ENCODE measurements at places on chromosomes 12 and 14.

DNA sequence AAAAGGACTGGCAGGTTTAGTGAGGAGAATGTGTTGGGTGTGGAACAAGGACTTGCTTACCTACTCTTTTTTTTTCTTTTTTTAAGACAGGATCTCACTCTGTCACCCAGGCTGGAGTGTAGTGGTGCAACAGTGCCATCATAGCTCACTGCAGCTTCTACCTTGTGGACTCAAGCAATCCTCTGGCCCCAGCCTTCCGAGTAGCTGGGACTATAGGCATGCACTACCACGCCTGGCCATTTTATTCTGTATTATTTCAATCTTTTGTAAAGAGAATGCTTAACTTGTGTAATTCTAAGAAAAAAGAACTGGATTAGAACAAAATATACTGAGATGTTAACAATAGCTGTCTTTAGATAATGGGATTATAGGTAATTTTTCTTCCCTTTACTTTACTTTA is 1.9 kb upstream of the VRTN start:
- no peak for DNase-seq

DNA sequence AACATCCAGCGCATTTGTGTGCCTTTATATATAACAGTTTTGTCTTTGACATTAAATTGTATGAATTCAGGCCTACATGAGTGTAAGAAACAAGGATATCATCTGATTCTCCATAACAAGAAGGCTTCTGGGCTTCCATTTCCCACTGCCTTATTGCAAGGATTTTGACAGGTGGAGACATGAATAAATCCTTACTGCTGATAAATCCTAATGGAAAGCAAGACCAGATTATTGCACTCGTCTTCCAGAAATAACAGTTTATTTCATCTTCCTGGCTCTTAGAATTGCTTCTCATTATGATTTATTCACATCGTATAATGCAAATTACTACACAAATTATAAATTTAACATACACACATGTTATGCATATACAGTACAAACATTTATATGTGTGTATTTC is 348.1 kb downstream of the MDGA2 start:
- DNase-seq: no peak

- DNase-seq: no peak
Measured at GRCh38 chr14:77303417-77304156, 17.1 kb downstream of the POMT2 start.

- DNase-seq: no peak
Measured at GRCh38 chr12:41701943-41702601, 442.6 kb downstream of the GXYLT1 start.

- DNase-seq: no peak
Measured at GRCh38 chr12:45532113-45532512, 197.4 kb upstream of the ARID2 start.

- no peak for DNase-seq
Measured at GRCh38 chr12:54390668-54391551, 6.4 kb upstream of the ZNF385A start.

DNA sequence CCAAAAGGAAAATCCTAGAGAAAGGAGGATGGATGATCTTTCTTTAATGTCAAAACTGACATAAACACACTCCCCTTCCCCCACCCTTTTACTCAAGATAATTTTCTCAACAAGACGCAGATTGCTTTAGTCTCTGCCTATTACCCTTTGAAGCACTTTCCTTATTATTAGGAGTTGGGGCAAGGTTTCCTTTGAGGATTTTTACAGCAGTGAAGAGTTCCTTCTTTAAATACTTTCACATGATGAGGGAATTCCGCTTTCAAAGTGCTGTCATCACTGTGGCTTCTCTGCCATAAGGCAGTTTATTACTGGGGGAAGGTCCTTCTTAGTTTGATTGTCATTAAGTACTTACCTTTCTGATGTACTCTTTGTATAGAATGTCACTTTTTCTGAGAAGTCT is 172.1 kb downstream of the MSRB3 start:
- DNase-seq: no peak

GRCh38 chr12:52331833-52332232 is 10.6 kb upstream of the KRT83 start:
- no peak for DNase-seq

DNA sequence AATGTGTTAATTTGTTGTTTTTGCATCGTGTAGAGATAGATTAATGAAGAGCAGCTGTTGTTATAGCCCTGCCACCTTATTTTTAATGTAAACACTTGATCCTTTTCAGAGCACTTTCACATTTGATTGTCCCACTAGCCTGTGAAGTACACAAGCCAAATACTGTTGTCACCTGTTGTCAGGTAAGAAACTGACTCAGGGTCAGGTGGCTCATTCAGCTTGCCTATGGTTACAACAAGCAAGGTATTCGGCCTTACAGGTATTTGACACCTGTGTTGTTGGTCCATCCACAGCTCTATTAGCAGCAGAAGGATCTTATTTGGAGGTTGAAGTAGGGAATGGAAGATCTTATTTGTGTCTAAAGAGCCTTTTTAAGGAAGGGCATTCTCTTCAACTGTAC is 108.9 kb downstream of the GPR135 start:
- no peak for DNase-seq

DNA sequence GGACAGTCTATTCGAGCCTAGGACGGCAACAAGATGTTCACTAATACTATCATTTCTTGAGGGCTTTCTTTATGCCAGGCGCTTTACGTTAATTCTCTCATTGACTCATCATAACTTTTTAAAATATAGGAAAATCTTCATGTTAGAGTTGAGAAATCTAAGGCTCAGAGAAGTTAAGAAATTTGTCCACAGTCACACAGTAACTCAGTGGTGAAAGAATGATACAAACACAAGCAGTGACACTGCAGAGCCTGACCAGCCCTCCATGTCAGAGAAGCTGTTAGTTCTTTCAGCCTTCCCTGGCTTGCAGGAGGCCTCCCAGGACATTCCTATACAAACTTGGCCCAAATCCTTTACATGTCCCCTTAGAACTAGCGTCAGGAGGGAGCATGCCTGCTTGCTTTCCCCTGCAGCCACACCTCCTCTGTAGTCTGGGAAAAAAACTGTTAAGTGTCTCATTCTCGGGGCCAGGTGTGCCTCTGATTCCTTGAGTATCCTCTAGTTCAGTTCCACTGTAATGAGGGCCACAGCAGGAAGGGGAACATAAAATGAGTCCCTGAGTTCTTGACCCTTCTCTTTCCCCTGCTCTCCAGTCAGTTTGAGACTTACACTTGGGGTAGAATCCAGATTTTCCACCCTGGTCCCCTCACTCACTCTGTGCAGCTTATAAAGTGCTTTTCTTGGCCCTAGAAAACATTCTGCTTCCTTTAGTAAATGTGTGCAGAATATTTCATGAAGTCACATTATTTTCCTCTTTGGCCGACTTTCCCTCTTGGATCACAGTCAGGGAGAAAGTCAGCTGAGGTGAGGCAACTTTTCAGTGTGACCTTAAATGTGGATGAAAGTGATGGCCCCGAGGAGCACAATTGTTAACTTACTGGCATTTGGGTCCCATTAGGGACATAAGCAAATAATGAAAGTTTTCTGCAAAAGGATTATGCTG is 152.2 kb upstream of the HIF1A start:
- DNase-seq: no peak

DNA sequence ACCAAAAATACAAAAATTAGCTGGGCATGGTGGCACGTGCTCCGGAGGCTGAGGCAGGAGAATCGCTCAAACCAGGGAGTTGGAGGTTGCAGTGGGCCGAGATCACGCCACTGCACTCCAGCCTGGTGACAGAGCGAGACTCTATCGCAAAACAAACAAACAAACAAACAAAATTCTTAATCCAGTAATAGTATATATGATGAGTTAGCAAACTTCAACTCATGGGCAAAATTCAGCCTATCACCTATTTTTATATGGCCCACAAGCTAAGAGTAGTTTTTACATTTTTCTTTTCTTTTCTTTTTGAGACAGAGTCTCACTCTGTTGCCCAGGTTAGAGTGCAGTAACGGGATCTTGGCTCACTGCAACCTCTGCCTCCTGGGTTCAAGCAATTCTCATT is 14.9 kb downstream of the ATF7 start:
- no peak for DNase-seq

DNA sequence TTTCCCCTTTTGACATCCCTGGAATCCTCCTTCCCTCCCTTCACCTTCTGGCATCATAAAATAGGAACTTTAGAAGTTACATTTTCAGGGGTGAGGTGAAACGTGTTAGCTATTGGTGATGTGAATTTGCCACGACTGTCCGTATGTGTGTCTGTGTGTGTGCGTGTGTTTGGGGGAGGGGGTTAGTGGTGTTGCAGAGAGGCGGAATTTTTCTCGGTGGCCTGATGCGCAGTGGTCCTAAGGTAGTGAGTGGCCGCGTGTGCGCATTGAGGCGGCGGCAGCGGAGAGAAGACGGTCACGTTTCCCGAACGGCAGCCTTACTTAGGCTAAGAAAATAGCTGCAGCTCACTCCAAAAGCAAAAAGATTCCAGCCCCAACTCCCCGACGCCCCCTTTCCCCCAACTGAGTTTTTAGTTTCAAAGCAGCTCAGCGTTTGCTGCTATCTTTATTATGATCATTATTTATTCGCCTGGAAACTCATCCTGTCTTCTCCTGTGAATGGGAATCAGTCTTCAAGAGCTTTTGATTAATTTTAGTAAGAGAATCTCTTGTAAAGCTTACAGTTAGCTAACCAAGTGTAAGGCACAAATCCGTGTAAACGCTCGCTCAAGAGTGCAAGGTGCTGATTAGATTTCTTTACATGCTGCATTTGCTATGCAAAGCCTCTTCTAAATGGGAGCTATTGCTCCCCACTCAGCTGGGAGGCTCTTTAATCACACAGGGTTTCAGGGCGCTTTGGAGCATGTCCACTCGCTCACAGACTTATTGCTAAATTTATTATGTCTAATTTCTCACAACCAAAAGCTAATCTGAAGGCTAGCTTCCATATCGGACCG is 4.7 kb downstream of the FLRT2 start:
- DNase-seq: no peak

DNA sequence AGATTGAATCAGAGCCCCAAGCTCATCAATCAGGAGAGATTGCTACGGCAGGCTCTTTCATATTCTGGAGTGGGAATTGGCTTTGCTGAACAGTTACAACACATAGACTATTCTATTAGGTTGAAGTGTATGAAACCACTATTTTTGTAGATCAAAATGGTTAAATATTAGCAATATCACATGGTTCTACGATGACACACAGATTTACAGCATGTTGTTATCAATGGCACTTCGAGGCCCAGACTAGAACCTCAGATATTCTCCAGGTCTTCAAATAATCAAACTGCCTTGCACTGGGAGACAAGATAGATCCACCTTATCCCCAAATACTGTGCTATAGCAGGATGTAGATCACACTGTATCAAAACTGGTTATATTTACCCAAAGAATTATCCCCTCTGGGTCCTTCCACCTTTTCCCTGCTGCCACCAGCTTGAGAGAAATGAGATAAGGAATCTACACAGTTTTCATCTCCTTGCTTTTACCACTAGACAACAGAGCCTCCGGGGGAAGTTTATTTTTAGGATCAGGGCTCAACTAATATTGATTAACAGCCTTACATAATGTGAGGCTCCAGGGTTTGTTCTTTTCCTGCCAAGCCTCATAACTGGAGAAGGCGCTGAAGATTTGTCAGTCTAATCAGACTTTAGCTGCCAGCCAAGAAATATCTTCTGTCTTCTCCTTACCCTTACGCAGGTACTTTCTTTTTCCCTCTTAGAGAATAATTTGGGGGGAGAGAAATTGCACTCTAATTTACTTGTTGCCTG is 507.1 kb downstream of the DIO2 start:
- no peak for DNase-seq

DNA sequence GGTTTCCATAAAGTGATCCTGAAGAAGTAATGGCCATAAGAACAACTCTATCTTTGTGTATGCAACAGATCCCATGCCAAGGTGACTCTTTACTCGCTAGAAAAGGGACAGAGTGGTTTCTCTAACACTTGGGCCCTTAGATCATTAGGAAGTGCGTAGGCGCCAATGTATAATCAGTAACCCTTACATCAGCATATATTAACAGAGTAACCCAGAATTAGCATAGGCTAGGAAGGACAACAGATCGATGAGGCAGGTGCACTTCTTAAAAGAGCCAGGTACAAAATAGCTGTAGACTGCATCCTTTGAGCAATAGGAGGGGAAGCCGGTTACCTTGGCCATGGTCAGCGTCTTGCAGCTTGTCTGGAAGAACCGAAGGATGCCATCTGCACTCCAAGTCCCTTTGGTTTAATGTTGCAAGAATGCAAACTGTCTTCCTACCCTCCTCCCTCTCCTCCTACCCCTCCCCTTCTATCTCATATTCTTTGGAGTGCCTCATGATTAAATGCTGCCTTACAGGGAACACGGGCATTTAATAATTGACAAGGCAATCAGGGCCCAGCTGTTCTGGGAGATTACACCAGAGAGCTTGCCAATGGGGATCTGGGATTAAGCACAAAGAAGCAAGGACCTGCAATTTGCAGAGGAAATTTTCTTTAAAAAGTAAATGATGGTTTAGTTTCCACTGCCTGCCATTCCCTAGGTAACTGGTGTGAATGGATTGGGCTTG is 8.0 kb downstream of the GSG1 start:
- peak; percentile 4 for DNase-seq

DNA sequence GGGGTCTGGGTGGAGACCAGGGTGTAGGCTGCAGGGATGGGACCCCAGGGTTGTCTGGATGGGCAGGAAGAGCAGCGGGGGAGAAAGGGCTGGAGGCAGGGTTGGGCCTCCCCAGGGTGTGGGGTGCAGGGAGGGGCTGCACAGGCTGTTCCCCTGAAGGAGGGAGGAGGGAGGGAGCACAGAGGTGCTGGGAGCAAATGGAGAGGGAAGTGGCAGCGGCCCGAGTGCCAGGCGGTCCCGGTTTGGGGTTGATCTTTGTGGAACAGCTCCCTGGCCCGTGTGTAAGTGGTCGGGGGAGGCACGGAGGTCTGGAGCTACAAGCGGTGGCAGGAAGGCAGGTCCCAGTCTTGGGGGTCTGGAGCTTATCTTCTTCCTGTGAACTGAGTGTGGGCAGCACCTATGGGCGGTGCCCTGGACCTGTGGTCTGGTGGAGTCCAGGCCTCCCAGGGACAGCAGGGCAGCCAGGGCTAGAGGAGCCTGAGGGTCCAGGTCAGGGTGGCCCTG is 391.6 kb downstream of the TMEM121 start:
- no peak for DNase-seq

GRCh38 chr14:38143170-38143569 is 64.5 kb upstream of the SSTR1 start:
- DNase-seq: no peak

DNA sequence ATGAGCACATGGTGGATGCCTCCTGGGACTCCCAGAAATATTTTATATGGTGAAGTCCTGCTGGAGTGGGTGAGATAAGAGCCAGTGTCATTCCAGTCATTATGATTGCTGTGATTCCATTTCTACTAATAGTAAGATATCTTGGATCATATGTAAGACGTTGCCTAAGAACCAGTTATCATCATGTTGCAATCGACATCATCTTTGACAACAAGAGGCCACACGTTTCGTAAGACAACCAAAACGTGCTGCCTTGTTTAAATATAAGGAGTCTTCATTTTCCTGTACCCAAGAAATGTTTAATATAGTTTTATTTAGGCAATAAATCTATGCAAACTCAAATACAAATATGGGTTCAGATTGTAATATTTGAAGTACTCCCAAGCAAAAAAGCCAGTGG is 58.4 kb downstream of the SPTSSA start:
- no peak for DNase-seq

GRCh38 chr12:18818579-18819268 is 80.8 kb downstream of the CAPZA3 start:
- DNase-seq: no peak

- DNase-seq: no peak
Measured at GRCh38 chr12:27020761-27021160, 1.6 kb upstream of the MED21 start.

GRCh38 chr14:100142073-100143040 is 17.1 kb downstream of the DEGS2 start:
- no peak for DNase-seq

Measured in osteocyte (in vitro differentiated cells).